ENCODE measurements at places on chromosomes 13 and 19.

- no peak for DNase-seq
Observed at GRCh38 chr13:24074678-24075077, 85.8 kb upstream of the SPATA13 start.

DNA sequence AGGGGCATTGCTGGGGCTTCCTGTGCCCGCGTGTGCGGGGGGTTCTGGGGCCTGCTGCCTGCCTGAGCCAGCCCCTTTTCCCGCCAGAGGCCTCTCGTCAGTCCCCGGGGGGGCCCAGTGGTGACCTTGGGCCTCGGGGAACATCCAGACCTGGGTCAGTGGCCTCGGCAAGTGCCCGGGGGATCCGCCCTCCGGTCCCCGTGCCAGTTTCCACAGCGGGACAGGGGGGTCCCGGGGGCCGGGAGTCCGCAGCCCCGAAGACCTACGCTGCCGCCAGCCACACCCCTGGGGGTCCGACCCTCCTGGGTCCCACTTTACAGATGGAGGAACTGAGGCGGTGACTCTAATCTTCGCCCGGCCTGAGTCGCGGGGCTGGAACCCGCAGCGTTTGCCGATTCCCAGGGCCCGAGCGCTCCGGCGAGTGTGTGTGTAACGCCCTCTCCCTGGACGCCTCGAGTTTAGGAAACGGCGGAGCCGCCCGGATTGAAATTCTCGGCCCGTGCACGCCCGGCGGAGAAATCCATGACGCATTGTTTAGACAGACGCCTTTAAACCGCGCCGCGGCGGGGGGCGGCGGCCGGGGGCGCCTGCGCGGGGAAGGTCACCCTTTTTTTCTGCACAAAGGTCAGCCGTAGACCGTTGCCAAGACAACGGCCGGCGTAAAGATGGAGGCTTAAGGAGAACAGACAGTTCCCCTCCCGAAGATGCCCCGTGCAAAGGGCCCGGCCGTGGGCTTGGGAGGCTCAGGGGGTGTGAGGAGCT lies 39.3 kb downstream of the EFNA2 start:
- DNase-seq, result peak; percentile 84

GRCh38 chr19:48624067-48624594 lies 4.8 kb downstream of the SPHK2 start:
- peak; percentile 93 for DNase-seq

DNA sequence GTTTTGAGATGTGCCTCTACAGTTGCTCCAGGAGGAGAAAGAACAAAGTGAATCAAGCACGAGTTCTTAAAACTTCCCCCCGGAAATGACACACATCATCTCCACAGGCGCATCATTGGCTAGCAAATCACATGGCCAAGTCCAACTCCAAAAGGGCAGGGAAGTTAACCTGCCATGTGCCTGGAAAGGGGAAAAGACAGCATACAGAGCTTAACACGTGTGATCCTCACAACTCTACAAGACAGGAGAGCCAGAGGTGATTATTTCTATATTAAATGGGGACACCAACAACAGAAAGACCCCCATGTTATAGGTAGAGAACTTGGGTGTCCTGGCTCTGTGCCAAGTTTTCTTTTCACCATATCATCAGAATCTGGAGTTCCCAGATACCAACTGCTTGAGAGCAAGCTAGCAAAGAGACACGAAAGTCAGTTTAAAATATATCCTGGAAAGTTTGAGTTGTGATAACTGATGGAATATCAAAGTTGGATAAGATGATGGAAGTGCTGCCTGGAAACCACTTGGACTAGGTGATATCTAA lies 871.1 kb downstream of the UQCRFS1 start:
- DNase-seq, result no peak

DNA sequence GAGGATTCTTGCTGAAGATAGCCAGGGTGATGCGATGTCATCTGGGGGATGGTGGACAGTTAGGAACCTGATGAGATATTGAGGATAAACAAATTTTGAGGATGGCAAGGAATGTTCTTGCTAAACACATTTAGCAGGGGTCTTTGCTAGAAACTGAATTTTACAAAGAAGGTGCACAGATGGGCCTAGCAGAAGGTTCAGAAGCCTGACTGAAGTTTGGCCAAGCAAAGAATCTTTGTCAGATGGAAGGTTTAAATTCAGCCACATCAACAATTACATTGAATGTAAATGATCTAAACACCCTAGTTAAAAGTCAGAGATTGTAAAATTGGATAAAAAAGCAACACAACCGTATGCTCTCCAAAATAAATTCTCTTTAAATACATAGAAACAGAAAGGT lies 68.8 kb downstream of the WASF3 start:
- no peak for DNase-seq

DNA sequence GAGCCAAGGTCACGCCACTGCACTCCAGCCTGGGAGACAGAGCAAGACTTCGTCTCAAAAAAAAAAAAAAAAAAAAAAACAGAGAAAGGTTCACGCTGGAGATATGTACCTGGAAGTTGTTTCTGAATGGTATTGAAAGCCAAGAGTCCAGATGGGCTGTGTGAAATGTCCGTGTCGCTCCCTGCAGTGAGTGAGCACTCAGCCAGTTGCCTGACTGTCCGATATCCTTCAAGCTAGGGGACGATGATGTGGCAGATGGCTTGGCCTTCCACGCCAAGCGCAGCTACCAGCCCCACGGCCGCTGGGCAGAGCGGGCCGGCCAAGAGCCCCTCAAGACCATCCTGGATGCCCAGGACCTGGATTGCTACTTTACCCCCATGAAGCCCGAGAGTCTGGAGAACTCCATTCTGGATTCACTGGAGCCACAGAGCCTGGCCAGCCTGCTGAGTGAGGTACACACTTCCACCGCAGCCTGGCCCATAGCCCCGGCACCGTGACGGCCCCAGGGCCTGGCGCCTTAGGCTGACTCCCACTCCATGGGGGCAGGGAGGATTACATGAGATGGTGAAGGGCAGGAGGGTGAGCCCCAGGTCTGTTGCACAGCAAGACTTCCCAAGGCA lies 11.7 kb upstream of the OVOL3 start:
- no peak for DNase-seq

- no peak for DNase-seq
Observed at GRCh38 chr13:102273111-102273510, 128.7 kb downstream of the FGF14 start.

DNA sequence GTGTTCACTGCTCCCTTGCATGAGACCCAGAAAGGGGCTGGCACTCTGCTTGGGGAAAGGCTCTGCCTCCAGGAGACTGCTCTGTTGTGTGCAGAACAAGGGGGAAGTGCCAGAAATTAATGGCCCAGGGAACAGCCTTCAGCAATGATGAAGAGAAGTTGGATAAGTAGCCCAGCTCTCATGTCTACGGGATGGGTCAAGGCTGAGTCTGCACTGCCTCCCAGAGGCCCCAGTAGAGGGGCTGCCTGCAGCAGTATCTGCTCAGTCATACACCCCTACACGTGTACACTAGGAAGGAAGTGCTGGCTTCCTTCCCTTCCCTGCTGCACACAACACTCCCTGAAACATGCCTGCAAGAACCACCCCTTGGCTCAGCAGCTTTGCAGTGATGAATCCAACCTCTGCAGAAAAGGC lies 54.6 kb upstream of the URI1 start:
- DNase-seq, result no peak

DNA sequence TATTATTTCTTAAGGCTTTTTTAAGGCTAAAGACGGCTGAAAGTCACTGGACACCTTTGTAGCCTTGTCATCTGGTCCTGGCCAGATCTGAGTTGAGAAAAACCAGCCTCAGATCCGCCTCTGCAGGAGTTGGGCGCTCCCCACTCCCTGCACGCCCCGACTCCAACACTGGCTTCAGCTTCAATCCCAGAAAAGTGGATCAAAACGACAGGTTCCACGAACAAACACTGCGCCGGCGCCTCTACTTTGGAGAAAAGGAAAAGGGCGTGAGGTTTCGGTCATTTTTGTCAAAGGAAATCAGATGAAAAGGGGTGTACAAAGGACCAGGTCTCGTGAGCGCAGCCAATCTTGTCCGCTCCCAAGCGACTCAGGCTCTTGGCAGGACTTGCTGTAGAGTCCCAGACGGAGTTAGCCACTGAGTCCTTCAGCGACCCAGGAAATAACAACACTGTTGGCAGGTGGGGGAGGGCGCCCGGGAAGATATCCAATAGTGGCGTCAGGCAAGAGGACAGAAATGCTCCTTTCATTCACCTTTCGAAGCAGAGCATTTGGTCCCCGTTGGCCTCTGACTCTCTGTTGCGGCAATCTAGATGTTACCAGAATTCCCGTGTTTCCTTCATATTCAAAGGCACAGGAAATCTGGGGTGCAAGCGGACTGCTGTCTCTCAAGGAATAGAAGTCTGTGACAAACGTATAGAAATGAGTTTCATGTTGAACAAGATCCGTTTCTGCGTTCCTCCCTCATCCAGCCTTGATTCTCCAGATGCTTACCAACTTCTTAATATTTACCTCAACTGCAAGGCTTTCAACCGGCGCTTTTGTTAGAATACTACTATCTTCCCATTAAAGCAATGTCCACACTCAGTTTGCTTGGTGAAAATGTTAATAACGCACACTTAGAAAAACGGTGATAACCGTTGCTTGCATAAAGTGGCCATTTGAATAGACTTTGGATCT lies 1.8 kb upstream of the CCNA1 start:
- no peak for DNase-seq

GRCh38 chr13:80363890-80364503 lies 23.1 kb upstream of the SPRY2 start:
- peak; percentile 23 for DNase-seq

- no peak for DNase-seq
Observed at GRCh38 chr19:4370418-4371041, 27.2 kb downstream of the MPND start.

DNA sequence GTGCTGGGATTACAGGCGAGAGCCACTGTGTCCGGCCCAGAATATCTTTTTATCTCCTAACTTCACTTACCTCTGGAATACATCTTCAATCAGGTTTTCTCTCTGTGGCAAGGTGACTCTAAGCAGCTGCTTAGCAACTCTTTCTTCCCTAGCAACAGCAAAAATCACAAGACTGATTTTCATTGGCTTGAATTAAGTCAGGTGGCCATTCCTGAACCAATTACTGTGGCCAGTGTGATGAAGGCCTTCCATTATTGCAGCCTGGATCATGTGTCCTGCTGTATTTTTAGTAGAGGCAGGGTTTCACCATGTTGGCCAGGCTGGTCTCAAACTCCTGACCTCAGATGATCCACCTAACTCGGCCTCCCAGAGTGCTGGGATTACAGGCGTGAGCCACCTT lies 9.0 kb upstream of the LTBP4 start:
- peak; percentile 66 for DNase-seq

GRCh38 chr13:105519771-105520170 lies 1015.7 kb downstream of the EFNB2 start:
- no peak for DNase-seq

DNA sequence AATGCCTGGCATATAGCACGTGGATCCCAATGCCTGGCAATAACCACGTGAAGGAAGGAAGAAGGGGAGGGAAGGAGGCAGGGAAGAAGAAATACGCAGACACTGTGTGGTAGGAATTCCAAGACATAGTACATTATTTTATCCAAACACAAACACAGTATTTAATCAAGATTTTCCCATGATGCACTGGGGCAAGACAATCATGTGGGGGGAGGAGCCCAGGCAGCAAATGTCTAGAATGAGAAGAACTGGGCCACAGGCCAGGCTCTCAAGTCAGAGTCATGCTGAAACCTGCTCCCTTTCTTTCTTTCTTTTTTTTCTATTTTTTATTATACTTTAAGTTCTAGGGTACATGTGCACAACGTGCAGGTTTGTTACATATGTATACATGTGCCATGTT lies 717.9 kb downstream of the UQCRFS1 start:
- DNase-seq, result no peak

GRCh38 chr13:34103854-34104253 lies 285.9 kb downstream of the RFC3 start:
- DNase-seq, result no peak

DNA sequence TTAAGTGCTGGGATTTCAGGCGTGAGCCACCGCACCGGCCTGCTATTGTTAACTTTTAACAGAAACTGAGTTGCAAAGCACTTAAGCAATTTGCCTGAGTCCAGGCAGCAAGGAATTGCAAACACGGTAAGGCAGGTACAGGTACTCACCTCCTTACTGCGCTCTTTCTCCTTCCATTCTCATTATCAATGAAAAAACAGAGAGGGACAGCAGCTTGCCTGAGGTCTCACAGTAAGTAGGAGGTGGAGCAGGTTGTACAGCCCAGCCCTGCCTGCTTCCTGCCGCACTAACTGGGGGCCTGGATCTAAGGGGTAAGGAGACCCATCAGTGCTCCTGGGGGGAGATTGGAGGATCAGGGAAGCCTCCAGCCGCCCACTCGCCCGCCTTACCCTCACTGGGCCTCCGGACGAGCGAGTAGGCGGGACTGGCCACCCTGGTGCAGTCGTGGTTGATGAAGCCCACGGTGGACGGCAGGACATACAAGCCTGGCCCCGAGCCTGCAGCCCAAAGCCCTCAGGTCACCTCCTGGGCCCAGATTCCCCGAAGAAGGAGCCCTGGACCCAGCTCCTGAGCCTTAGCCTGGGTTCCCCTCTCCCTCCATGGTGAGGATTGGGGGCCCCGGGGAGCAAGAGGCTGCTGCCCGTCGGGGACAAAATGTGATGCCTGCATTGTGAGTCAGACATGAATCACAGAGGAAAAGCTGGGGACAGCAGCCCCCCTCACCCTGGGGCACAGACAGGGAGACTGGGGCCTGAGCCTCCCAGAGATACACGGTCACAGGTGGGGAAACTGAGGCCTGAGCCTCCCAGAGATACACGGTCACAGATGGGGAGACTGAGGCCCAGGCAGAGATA lies 11.4 kb upstream of the SHC2 start:
- no peak for DNase-seq

DNA sequence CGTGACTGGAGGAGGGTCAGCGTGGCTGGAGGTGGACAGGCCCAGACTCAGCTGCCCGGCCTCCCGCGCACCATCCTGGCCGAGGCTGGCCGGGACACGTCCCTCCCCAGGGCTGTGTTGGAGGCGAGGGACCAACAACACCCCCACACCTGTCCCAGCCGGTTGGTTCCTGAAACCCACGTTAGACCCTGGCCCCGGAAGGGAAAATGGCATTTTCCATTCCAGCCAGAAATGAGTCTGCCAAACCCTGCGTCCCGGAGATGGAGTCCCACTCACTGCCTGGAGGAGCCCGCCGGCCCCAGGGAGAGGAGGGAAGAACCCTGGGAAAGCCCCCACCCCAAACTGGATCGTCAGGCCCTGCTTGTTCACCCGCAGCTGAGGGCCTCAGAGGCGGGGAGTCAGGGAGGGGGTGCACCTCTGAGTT lies 4.8 kb upstream of the WDR18 start:
- no peak for DNase-seq
